ENCODE measurements at places on chromosomes 4 and X. TPM values are rescaled to one million over a fixed set of nuclear protein-coding genes. Genes with fewer than 3 reads are reported as not detected.

DNA sequence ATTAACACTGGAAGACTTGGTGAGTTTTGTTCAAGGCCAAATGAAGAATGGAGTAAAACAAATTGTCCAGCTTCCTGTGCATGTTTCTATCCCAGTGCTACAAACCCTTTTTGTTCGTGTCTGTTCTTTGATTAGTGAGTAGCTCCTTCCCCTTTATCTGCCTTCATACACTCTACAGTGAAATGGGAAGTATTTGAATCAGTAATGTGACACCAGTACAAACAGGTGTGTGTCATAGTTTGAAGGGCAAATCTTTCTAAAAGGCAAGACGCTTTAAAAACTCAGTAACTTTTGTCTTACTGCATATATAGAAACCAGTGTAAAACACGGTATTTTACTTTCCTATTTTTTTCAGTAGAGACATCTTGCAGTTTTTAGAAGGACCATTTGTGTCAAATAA lies 5.9 kb downstream of the ARHGEF38 start:
- no peak for DNase-seq

The NCAPG gene
- 79.6 TPM for total RNA-seq

The ACE2 gene
- not detected for total RNA-seq

DNA sequence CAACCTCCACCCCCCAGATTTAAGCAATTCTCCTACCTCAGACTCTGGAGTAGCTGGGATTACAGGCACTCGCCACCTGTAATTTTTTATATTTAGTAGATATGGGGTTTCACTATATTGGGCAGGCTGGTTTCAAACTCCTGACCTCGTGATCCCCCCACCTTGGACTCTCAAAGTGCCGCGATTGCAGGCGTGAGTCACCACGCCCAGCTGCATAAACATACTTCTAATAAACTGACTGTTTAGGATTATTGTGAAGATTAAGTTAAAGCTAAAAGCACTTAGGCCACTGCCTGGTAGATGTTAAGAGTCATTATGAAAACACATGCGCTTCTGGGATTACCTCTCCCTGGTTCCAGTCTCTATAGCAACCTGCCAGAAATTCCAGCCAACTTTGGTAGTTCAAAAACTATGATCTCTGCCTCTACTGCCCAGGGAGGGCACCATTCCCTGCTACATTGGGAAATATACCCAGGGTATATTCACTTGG lies 30.2 kb upstream of the GRIA3 start:
- DNase-seq = no peak

DNA sequence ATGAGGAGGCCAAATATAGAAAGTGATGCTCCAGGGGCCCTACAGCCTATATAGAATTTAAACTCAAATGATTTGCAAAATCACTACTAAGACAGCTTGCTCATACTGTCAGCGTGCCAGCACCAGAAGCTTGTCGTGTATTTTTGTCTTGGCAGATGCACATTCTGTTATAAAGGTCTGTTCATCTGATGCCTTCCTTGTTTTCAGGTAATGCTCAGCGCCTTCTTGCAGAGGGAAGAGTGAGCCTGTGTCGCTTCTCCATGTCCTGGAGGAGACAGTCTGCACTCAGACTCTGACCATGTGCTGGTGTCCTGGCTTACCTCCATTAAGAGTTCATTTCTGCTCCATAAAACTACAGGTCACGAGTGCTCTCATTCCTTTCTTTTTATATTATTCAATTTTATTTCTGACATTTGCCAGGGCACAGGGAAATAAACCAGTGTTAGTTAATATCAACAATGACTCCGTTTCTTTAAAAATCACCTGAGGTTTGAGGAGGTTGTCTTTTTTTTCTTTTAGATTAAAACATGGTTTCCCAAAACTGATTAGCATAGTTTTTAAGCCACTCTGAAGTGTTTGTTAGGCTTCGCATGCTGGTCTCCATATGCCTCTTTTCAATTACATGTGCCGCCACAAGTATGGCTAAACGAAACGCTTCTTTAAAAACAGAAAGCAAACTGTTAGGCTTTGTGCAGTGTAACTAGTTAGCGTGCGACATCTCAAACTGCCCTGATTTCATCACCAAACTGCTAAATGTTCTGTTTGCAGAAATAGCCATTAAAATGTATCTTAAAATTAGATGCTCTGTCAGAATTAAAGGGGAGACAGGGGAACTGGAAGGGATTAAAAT lies 215.2 kb upstream of the GK2 start:
- no peak for DNase-seq

- DNase-seq = no peak
Observed at GRCh38 chr4:100146756-100147155, 43.5 kb downstream of the DDIT4L start.

DNA sequence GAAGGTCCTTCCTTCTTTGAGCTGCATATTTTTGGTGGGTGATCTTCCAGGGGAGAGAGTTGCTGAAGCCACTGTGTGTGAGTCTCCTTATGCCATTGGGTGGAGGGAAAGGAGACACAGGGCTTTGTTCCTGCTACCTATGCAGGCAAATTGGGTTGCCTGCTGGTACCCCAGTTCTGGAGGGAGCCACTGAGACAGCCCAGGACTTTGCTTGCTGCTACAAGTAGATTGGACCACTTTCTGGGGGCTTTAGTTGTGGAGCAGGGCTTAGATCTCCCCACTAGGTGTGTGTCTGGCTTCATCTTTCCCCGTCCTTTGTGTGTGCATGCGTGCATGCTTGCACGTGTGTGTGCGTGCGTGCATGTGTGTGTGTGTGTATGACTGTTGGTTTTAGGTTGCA lies 10.0 kb downstream of the CITED1 start:
- DNase-seq = no peak

DNA sequence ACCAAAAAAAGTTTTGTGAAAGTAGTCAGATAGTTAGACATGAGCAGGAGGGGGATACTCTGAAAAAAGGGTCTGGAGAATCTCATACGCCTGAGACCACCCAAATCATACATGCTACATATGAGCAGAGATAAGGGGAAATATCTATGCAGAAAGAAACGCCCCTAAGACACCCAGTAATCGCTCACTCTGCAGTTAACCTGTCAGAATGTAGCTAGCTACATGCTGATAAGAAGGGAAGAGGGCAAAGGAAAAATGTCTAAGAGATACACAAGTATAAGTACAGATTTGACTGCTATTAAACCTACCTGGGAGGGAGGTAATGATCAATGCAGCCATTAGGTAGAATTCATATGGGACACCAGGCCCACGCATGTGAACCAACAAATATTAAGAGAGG lies 1159.5 kb upstream of the PCDH10 start:
- DNase-seq = no peak

- no peak for DNase-seq
Observed at GRCh38 chr4:37928426-37929416, 31.5 kb upstream of the PTTG2 start.

DNA sequence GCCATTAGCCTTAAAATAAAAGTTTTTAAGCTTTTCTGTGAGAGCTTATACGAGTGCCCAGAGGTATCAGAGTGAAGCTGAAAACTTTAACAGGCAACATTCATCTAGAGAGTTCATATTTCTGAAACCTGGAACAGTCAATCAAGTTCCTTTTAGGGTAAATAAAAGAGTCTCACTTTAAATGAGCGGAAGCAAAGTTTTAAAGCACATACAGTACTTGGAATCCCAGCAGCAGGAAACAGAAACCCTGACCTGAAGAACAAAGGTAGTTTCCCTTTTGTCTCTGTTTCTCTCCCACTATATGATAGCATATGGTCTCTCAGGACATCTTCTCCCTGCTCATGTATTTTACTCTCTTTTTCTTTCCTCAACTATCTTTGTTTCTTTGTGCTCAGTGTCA lies 153.0 kb downstream of the ASB9 start:
- no peak for DNase-seq

DNA sequence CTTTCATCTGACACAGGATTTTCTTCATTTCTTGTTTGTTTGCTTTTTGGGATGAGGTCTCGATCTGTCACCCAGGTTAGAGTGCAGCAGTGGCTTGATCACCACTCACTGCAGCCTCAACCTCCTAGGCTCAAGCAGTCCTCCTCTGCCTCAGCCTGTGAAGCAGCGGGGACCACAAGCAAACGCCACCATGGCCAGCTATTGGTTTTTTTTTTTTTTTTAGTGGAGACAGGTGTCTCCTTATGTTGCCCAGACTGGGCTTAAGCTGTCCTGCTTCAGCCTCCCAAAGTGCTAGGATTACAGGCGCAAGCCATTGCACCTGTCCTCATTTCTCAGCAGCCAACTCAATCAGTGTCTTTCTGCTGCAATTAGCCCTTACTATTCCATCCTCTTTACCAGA lies 10.3 kb downstream of the SPRY1 start:
- DNase-seq = no peak

Data from neural crest cell (in vitro differentiated cells).